ENCODE measurements at places on chromosomes 11 and 22.

- DNase-seq = no peak
These were observed 59.1 kb downstream of the PACSIN2 start for GRCh38 chr22:42955848-42956247.

DNA sequence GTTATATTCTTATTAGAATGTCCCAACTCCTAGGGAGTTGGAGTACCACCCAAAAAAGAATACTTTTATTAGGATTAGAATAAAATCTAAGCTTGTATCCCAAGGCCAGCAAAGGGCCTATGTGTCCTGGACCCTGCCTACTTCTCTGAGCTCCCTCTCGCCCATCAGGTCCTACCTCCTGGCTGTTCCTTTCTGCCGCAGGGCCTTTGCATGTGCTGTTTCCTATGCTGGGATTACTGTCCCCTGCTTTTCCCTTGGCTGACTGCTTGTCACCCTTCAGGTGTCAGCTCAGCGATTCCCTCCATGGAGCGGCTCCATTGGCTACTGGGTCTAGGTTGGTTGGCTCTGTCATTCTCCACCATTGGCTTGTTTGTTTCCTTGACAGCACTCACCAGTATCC, 13.4 kb downstream of the MYO7A start:
- no peak for DNase-seq

DNA sequence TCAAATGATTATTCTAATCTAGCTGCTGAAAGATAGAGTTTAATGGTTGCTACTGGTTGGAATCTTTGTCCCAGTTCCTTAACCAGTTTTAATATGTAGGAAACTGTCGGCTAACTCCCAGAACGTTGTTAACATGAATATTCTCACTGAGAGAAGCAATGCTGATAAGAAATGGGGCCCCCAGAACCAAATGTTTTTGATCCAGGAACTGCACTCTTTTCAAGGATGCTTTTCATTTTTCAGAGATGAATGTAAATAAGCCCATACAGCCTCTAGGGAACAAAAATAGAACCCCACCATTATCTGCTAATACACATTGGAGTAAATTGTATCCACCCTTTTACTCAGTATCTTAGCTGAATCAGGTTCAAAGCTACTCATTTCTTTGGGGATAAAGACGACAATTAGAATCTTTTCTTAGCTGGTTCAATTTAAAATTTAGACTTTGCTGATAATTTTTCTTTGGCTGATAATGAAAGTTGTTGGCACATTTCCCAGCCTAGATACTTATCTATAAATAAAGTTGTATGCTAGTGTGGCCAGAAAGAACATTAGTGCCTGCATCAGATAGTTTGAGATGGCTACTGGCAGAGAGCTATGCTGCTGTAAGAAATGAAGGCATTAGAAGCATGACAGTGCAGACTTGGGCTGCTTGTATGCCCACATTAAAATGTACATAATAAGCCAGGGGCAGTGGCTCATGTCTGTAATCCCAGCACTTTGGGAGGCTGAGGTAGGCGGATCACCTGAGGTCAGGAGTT, 323.3 kb upstream of the PDGFD start:
- no peak for DNase-seq

DNA sequence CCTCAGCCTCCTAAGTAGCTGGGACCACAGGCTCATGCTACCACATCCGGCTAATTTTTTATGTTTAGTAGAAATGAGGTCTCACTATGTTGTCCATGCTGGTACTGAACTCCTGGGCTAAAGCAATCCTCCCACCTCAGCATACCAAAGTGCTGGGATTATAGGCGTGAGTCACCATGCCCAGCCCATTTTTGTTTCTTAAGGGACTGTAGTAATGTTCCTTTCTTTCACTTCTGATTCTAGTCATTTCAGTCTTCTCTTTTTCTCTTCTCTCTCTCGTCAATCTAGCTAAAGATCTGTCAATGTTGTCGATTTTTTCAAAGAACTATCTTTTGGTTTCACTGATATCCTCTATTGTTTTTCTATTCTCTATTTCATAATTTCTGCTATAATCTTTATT, 111.0 kb upstream of the APOA1 start:
- DNase-seq = no peak

DNA sequence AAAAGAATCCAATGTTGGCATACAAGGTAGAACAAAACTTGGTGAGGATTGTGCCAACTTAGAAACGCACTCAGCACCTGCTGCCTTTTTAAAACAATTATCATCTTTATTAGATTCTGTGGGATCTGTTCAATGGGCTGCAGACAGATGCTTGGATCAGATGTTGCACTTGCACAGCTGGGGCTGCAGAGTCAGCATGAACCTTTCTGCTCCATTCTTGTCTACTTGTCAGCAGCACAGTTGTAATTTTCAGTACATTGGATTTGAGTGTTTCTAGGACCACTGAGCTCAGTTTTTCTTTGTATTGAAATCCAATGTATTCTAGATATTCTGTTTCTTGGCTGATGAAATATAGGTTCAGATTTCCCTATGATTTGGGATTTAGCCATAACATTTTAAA, 164.5 kb downstream of the LUZP2 start:
- no peak for DNase-seq

DNA sequence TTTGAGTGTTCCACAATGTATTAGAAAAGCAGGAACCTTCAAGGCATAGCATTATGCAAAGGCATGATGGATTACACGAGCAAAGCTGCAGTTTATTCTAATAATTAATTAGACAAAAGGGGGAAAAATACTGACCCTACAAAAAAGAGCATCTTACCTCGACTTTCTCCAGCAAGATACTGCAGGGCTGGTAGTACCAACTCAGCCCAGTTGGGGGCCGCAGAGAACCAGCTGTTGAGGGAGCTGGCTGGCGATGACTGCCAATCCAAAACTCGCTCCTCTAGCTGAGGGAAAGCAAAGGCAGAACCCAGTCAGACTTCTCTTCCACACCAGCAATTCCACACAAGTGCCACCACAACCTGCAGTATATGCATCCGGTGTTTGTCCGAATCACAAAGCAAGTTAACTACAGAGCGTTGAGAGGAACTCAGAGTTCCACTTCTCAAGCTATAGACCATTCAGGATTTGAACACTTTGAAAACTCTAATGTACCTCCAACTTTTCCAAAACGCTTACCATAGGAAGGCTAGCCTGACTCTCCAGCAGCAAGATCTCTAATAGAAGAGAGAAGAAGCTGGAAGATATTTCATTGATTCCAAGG, 13.7 kb downstream of the NFRKB start:
- peak; percentile 27 for DNase-seq

DNA sequence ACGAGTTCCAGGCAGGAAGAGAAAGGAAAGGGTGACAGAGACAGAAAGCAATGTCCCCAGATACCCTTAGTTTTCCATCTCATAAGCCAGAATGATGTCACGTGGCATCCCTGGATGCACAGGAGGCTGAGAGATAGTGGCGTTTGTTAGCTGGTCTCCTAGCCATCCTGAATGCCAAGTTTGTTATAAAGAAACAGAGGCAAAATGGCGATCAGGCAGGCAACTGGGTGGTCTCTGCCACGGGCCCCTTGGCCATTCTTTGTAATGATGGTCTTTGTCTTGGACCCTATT, 5.3 kb downstream of the SMIM38 start:
- no peak for DNase-seq
